ENCODE measurements at places on chromosomes 7 and 10.

GRCh38 chr10:66828957-66829356, 96.9 kb upstream of the LRRTM3 start:
- DNase-seq: no peak

GRCh38 chr10:31074722-31075086, 43.0 kb upstream of the ZNF438 start:
- no peak for DNase-seq

DNA sequence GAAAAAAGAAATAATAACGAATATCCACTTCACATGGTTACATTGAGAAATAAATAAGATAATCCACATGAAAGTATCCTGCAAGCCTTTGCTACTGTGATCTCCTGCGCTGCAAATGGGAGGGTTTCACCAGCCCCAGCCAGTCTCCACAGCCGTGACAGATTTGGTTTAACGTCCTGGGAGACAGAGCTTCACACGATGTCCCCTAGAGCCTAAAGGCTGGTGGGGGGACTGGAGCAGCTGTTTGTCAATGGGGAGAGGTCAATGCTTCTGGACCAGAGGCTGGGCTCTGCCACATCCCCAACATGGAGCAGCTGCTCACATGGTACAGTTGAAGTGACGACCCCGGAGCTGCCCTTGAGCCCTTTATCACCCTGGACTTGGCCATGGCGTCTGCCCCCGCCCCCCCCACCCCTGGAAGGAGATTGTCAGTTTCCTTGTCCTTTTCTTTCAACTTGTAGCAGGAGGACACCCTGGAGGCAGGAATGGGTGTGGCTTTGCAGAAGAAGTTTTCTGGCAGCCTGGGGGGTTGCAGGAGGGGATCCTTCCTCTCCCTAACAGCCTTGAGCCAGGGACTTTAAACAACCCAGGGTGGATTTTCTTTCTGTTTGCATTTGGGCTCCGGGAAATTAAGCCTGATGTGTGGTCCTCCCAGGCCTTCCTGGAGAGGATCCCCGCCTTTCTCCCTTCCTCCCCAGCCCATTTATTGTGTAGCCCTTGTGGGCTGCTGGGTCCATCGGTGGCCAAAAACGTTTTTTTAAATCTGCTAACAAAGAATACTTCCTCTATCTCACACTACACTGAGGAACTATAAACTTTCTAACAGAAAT, 37.0 kb upstream of the MXI1 start:
- peak; percentile 50 for DNase-seq

DNA sequence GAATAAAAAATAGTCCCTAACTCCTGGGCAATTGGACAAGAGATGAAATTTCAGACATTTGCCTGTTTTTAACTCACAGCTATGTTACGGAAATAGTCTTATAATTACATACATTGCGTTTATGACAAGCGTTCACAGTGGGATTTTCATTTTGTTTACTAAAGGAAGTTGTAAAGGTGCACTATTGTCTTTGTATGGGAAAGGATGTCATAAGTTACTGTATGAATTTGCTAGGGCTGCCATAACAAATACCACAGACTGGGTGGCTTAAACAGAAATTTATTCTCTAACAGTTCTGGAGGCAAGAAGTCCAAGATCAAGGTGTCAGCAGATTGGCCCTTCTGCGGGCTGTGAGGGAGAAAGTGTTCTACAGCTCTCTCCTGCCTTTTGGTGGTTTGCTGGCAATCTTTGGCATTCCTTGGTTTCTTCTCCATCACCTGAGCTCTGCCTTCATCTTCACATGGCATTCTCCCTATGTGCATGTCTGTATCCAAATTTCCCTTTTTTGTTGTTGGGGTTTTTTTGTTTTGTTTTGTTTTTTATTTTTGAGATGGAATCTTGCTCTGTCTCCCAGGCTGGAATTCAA, 5.6 kb downstream of the NFE2L3 start:
- no peak for DNase-seq

DNA sequence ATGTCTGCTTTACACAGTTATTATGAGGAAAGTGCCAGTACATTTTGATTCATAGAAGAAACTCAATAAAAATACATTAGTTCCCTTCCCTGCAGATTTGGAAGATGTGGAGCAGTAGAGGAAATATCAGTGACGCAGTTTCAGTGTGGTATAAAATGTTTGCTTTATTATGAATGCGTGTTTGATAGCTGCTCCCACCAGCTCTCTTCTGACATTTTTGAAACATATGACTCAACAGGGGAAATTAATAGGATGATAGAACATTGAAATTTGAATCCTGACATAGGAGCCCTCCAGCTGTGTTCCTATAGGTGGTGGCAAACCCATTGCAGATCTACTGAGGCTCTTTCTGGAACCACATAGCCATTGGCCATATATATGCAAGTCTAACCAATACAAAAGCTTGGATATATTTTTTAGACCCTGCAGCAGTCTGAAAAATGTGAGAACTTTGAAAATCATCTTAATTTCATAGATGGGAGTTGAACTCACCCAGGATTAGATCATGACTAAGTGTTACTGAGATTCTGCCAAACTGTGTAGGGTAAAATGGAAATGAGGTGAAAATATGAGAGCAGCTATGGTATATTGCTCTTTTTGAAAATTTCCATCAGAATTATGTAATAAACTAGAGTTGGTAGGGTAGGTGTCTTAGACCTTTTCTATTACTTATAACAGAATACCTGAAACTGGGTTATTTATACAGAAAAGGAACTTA, 47.8 kb downstream of the BZW2 start:
- DNase-seq: no peak

GRCh38 chr10:22761569-22762220, 47.3 kb upstream of the PIP4K2A start:
- DNase-seq: no peak

- DNase-seq: no peak
Observed at GRCh38 chr7:146321301-146321700, 204.7 kb downstream of the CNTNAP2 start.

DNA sequence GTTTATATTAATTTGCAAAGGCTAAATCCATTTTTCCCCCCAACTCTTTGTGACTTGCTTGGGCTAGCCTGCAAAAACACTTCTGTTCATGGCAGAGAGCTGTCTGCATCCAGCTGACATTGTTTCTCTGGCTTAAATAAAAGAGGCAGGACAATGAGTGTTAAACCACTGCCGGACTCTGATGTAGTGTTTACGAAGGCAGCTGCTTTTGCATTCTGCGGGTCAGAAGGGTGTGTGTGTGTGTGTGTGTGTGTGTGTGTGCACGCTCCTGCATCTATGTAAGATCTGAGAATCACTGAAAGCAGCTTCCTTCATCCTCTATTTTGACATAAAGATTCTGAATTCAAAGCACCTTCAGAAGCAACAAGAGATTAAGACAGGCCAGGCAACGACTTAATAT, 28.3 kb downstream of the NRP1 start:
- DNase-seq: no peak

DNA sequence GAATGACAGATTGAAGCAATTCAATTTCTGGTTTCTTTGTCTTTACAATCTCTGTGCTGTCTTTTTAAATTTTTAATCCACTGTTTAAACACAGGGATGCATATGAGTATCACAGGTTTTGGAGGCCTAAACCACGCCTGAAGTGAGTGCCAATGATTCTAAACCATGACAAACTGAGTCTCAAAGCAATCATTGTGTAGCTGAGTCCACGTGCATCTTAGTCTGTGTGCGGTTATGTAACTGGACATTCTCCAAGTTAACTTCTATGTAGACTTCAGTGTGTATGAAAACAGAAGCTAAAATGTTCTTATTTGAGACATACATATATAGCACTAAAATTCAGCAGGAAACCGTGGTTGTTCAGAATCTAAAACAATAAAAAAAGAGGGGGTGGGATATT, 79.3 kb upstream of the ST8SIA6 start:
- DNase-seq: no peak

GRCh38 chr10:129768437-129769355, 195.4 kb downstream of the EBF3 start:
- DNase-seq: no peak

DNA sequence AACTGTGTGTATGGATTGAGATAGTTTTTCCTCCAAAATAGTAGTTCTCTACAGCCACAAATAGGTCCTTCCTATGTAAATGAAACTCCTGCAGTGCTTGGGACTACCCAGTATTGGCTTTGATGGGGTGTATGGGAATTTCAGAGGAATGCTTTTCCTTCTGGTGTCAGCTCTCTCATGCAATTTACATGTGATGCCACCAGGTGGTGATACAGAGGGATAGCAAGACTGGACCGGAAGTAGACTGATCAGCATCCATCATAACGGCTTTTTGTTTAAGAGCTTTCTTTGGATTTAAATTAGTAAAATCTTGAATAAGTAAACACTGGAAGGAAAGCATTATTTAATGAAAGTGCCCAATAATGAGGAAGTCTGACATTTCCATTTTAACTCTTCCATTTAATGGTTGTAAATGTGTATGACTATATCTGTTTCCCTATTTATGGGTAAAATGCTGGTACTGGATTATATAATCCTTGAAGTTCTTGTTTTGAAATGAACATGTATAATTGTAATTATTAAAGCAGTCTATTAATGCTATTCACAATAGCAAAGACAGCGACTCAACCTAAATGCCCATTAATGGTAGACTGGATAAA, 22.7 kb downstream of the DYNC1I1 start:
- DNase-seq: no peak

GRCh38 chr7:131354390-131354789, 26.7 kb downstream of the MKLN1 start:
- no peak for DNase-seq

GRCh38 chr10:77680811-77681210, 43.2 kb upstream of the KCNMA1 start:
- no peak for DNase-seq

- DNase-seq: peak; percentile 18
Observed at GRCh38 chr7:128098629-128099028, 67.4 kb upstream of the LRRC4 start.

GRCh38 chr7:130884437-130885417, 150.7 kb upstream of the KLF14 start:
- DNase-seq: no peak

GRCh38 chr10:14358886-14359573, 28.3 kb upstream of the FRMD4A start:
- DNase-seq: no peak

GRCh38 chr10:84026821-84027257, 112.5 kb upstream of the GHITM start:
- DNase-seq: no peak

Data from right cardiac atrium (tissue), 5 donors.